NCI-H2171 (cell line): ENCODE measurements at places on chromosomes 6 and 20.

GRCh38 chr6:57097596-57097995 is 7.6 kb downstream of the ZNF451 start:
- no peak for DNase-seq

- no peak for DNase-seq
These were observed 127.5 kb downstream of the SASH1 start for GRCh38 chr6:148470156-148470555.

DNA sequence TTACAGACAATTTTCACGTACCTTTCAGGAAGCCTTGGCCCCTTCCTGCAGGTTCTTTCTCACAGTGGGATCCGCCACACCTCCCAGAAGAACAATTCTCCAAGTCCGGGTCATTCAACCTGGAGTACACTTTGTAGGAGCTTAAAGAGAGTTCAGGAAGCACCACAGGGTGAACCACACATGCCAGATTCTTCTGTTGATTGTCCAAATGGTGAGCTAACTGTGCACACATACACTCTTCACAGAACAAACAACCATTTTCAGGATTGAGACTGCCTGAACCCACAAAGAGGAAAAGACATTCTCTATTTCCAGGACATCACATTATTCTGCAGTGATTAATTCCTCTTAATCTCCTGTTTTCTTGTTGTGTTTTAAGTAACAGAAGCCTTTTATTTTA is 51.0 kb downstream of the SCGN start:
- DNase-seq = no peak

DNA sequence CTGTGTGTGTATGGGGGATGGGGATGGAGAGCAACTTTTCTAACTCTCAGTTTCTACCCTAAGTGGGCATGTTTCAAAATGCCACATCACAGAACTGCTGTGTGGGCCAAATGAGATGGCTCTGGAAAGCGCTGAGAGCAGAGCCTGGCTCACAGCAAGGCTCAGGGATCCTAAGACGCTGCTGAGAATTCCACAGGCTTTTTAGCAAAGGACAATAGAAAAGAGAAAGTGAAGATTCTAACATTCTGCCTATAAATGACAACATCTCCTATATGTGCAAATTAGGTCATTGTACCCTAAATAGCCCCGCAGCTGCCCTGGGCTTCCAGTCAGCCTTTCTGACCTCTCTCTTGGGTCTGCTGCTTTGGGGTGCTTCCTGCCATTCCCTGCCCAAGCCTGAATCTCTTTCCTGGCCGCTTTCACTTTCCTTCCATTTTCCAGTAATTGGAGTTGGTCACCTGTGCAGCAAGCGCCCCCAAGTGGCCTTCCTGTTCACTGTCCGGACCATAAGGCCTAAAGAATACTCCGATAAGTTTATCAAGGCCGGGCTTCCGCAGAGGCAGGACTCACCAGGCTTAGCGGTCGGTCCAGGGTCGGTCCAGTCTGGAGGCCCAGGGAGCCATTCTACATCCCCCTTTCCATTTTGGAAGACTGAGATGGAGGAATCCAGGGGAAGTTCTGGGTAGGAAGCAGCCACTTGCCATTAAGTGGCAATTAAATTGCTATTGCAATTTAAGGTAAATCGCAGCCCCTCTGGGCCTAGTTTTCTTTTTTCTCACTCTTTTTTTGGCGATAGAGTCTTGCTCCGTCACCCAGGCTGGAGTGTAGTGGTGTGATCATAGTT is 6.7 kb upstream of the DDR1 start:
- DNase-seq = peak; percentile 53

- DNase-seq = no peak
These were observed 30.2 kb downstream of the MYLIP start for GRCh38 chr6:16158943-16159557.

GRCh38 chr6:139846538-139847456 is 472.3 kb upstream of the CITED2 start:
- DNase-seq = peak; percentile 39

- no peak for DNase-seq
These were observed 41.1 kb upstream of the SPACA1 start for GRCh38 chr6:88006557-88006956.
